Immature natural killer cell (primary cell): ENCODE measurements at places on chromosomes 7 and 10.

- DNase-seq = no peak
Observed at GRCh38 chr7:116715077-116715476, 43.1 kb downstream of the MET start.

DNA sequence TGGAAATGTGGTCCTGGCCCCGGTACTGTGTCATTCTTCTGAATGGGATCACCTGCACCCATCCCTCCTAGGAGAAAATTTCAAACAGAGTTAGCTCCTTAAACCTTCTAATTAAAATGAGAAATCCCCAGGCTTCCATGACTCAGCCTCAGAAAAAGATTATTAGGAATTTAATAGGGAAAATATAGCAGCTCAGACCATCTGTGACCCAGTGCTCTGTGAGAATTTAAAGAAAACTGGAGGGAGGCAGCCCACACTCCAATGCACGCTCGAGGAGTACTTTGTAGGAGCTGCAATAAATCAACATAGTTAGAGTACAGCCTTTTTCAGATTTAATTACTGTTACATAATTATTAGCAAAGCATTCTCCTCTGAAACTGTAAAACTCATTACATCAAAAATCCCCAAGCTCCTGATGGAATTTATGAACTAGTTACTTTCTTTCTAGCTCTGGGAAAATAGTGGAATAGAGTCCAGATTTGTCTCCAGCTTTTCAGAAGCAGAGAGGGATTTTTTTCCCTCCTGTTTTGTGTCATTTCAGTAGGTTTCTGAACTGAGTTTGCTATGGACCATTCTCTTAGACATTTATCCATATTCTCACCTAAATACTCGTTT, 30.1 kb downstream of the NEUROD6 start:
- no peak for DNase-seq

DNA sequence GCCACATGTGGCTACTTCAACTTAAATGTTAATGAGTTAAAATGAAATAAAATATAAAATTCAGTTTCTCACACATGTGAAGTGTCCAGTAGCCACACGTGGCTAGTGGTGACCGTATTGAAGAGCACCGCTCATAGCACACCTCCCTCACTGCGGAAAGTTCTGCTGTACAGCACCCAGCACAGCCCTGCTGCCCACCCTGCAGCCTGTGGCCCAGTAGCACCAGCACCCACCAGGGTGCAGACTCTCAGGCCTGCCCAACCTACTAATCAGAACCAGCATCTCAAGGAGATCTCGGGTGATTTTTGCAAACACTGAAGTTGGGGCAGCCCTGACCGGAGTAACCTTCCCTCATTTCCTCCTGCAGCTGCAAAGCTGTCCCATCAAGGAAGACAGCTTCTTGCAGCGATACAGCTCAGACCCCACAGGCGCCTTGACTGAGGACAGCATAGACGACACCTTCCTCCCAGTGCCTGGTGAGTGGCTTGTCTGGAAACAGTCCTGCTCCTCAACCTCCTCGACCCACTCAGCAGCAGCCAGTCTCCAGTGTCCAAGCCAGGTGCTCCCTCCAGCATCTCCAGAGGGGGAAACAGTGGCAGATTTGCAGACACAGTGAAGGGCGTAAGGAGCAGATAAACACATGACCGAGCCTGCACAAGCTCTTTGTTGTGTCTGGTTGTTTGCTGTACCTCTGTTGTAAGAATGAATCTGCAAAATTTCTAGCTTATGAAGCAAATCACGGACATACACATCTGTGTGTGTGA, 162.8 kb upstream of the LANCL2 start:
- no peak for DNase-seq

GRCh38 chr7:30027065-30027456, 559 bp upstream of the FKBP14 start:
- peak; percentile 38 for DNase-seq

DNA sequence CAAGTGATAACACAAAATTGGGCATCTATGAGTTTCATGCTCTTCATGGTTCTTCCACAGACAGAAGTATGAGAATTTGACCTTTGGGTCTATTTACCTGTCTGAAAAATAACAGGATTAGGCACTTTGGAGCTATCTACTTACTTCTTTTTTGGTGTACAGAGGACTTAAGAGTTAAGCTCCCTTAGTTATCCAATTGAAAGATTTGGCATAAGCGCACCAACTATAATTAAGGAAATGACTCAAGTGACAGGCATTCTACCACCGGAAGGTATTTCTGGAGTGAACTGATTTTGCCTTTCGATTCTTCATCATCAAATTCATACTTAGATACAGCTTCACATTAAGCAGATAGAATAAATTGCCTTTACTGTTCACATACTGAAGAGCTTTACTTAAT, 43.9 kb downstream of the IFIT5 start:
- DNase-seq = no peak

GRCh38 chr7:63931985-63932577, 66.6 kb upstream of the ZNF722 start:
- no peak for DNase-seq

- DNase-seq = no peak
Observed at GRCh38 chr7:108515013-108515412, 10.9 kb downstream of the PNPLA8 start.

DNA sequence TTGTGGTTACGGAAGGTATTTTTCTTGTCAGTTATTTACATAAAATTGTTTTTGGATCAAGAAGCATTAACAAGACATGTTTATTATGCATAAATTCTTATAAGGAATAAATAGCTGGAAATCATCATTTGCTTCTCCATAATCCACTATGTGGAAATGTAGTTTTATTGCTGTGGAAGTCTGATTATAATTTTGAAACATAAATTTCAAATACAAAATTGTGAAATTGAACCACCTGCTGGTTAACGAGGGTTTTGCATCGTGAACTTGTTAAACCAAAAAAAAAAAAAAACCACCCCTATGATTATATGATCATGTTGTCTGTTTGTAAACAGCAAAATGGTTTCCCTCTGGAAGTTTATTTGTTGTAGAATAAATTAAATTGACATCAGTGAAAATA, 25.9 kb downstream of the ABRAXAS2 start:
- DNase-seq = peak; percentile 7
